ENCODE measurements at places on chromosomes 11 and 22. TPM values are rescaled to one million over a fixed set of nuclear protein-coding genes. Genes with fewer than 3 reads are reported as not detected.
A peak's percentile ranks its signal among the peaks of the same experiment; 100 is the strongest.

The CCDC89 gene
- not detected for total RNA-seq

The CHEK1 gene
- total RNA-seq: 36.1 TPM

GRCh38 chr11:60981515-60981914, 10.0 kb downstream of the CD6 start:
- no peak for DNase-seq

DNA sequence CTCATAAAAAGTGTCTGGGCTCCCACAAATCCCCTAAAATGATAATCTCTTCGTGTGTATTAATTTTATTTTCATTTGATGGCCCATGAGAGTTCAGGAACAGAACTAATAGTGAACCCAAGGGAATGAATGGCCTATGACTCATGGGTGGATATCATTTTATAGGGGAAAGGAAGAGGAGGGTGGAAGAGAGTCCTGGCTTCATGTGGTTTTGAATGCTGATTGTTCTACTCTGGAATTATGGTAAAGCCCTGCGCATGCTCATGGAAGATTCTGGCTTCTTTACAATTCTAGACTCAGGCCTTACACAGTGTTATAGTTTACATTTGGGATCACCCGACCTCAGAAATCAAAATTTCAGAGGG, 35.2 kb downstream of the MAML2 start:
- DNase-seq: peak; percentile 65

DNA sequence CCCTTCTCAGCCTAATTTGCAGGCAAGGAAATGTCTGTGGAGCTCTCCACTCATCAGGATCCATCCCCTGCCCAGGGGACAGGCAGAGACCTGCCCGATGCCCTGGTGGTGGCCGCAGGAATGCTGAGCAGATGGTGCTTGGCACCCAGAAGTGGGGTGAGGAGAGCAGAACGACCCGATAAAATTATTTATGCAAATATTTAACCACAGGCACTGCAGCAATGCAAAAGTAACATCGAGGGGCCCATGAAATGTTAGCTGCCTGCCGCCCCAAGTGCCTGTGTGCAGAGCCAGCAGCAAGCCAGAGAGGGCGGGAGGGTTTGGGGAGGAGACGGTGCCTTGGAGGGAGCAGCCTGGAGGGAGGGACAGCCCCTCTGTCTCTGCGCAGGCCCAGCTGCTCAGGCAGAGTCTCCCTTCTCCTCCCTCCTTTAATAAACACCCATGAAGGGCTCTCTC, 205.5 kb downstream of the CTTN start:
- DNase-seq: no peak

- DNase-seq: no peak
These were observed 44.1 kb downstream of the IGLL5 start for GRCh38 chr22:22931557-22932270.

DNA sequence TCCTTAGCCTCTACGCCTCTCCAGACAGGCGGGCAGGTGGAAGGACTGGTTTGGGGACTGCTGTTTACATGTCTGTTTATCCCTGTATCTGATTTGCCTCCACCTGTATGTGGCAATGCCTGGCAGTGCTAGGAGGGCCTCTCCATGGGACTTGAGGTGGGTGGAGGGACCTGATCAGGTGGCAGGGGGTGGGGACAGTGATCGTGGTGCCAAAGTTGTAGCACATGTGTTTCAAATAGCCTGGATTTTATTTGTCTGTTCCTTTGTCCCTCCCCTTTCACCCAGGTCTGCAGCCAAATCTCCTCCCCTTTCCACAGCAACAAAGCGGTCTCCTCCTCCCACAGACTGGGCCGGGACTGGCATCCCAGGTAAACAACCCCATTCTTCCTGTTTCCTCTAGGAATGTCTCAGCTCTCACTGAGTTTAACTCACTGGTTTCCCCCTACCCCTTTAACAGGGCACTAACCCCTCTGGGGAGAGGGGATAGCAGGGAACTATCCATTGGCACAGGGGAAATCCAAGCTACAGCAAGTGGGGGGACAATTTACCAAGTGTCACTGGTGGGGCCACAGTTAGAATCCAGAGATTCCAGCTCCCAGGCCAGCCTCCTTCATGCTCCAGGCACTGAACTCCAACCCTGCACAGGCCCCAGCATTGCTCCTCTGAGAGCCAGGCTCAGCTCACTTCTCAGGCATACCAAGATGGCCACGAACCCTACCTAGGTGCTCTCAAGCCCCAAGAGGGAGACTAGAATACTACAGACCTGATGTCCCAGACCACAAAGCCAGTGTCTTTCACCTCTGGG, 22.9 kb upstream of the TLCD5 start:
- no peak for DNase-seq

- DNase-seq: no peak
These were observed 9.6 kb downstream of the GNAZ start for GRCh38 chr22:23079814-23080521.

Measured in NCI-H460 (cell line).